Glomerular endothelial cell (primary cell): ENCODE measurements at places on chromosomes 1 and 21. TPM values are rescaled to one million over a fixed set of nuclear protein-coding genes. Genes with fewer than 3 reads are reported as not detected.
A peak's percentile ranks its signal among the peaks of the same experiment; 100 is the strongest.

DNA sequence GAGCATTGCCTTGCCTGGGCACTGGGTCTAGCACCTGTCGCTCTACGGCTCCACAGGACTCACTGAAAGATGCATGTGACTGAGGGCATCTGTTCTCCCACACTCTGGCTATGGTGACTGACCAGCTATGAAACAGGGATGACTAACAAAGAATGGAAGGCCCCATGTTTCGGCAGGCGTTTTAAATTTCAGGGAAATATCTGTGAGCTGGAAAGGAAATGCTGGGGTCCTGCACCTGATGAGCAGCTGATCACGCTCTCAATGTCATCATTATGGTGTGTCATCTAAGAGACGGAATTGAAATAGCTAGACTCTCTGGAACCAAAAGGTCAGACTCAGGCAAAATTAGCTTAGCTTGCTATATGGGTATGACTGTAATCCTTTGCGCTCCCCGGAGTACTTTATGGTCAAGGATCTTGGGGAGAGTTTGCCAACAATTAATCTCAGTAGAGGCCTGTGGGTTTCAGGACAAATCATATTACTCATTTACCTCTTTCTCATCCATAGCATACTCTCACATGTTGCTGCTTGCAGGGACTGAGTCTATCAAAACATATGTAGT, 24.5 kb upstream of the PALMD start:
- no peak for DNase-seq

- no peak for DNase-seq
Observed at GRCh38 chr21:37193676-37194075, 73.5 kb downstream of the VPS26C start.

DNA sequence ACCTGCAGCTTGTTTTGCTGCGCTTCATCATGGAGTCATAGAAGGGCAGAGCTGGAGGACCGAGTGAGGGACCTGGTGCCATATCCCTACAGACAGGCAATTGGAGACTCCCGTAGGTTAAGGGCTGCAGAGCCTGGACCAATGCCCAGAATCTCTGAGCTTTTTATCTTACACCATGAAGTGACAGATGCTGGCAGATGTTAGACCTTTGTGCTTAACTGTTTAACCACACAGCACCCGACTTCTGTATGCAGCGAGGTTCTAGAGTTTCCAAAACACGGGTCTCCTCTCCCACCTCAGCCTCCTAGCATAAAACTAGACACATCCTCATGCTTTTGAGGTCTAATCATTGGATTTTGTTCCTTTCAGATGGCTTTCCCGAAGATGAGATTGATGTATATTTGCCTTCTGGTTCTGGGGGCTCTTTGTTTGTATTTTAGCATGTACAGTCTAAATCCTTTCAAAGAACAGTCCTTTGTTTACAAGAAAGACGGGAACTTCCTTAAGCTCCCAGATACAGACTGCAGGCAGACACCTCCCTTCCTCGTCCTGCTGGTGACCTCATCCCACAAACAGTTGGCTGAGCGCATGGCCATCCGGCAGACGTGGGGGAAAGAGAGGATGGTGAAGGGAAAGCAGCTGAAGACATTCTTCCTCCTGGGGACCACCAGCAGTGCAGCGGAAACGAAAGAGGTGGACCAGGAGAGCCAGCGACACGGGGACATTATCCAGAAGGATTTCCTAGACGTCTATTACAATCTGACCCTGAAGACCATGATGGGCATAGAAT, 47.6 kb downstream of the B3GALT5 start:
- no peak for DNase-seq

DNA sequence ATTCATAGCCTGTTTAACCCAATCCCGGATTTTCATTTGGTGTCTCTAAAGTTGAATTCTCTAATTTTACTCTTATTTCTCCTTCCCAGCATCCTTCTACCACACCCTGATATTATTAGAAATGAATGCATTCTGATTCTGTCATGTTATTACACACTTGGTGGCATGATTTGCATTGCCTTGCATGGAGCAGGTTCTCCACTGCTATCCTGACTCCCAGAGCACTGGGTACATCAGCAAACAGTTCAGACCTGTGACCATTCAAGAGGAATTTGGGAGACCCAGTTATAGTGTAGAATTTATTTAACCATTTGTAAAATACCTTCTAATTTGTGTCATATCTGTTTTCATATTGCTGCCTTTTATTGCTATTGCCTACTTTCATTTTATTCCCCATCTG, 2.6 kb downstream of the LRRC8B start:
- no peak for DNase-seq

DNA sequence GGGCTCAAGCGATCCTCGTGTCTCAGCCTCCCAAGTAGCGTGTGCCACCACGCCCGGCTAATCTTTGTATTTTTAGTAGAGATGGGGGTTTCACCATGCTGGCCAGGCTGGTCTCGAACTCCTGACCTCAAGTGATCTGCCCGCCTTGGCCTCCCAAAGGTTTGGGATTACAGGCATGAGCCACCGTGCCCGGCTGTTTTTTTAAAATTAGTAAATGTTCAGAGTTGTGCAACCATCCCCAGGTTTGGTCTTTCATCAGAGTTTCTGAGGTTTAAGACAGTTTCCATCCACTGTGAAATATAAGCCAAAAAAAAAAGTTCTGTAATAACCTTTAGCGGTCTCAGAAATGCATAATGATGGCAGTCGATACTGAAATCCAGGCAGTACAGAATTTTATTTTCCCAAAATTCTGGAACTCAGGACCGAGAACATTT, 550 bp upstream of the SYT11 start:
- DNase-seq: no peak

- no peak for DNase-seq
Observed at GRCh38 chr1:157040802-157041201, 4.7 kb downstream of the ARHGEF11 start.

DNA sequence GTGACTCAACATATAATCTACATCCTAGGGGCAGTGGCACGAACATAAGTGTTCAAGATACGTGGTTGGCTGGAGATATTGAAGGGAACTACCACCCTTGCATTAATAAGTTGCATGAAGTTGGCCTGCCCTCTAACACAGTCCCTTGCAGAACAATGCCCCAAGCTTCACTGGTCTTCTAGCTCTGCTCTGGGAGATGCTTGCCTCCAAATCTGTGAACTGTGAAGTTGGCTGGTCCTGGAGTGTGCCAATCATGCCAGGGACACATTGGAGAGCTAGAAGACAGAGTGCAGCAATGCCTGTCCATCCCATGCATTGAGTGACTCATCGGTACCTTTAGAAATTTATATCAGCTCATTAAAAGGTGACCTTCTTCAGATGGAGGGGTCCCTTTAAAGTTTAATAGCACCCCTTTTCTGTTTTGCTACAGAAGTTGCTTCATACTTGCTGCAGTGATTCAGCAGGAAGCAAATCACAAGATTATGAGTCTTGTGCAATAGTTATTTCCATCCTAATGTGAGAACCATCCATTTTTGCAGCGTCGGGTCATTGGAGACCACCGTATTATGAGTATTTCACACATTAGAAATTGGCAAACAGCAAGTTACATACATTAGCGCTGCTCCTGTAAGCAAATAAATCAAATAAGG, 55.2 kb upstream of the KAZN start:
- no peak for DNase-seq

- no peak for DNase-seq
Observed at GRCh38 chr1:94031591-94031990, 89.4 kb downstream of the ABCA4 start.

DNA sequence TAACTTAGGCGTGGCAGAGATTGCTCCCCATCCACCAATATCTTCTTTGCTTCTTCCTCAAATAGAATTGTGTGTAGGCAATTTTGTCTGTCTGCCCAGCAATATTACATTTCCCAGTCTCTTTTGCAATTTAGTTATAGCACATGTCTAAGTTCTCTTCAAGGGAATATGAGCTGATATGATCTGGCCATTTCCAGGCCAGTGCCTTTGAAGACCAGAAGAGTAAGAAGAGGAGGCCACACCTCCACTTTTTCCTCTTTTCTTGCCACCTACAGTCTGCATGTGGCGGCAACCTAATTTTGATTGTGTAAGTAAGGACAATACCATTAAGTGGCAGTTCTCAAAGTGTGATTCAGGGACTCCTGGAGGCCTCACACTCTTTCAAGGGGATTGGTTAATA, 6.3 kb upstream of the RSBN1 start:
- no peak for DNase-seq

GRCh38 chr1:12594490-12594889, 23.5 kb downstream of the DHRS3 start:
- no peak for DNase-seq

- DNase-seq: peak; percentile 54
Observed at GRCh38 chr1:186828611-186829454, at the start of gene PLA2G4A. Gene PLA2G4A, plus strand, starts transcription at chr1:186828949. Its CDS starts 25,406 bp downstream, at chr1:186854355.

GRCh38 chr1:45409276-45409675, 69.0 kb upstream of the MUTYH start:
- no peak for DNase-seq

DNA sequence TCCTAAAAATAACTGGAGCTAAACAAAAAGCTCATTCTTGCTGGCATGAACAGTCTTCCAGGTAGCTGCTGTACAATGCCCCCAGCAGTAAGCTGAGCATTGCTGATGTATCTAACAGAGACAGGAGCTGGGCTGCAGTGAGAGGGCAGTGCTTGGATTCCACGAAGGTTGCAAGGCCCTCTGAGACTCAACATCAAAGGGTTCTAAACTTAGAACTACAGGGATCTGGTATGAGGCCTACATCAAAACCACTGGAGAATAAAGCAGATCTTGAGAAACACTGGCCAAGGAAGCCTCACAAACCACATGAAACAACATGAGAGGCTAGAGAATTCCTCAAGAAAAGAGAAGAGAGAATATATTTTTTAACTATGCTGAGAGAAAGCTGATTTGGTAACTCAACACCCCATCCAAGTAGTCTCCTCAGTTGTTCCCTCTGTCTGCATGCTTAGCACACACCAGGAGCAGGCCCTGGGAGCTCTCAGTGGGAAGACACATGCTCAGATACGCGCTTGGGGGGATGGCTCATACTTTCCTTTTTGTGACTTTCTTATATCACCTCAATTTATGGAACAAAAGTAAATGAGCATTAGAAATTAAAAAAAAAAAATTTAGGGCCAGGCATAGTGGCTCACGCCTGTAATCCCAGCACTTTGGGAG, 27.7 kb downstream of the DSTYK start:
- no peak for DNase-seq

GRCh38 chr1:41913014-41913413, 5.7 kb downstream of the HIVEP3 start:
- DNase-seq: no peak

GRCh38 chr1:198176179-198176578, 19.4 kb downstream of the NEK7 start:
- no peak for DNase-seq

- no peak for DNase-seq
Observed at GRCh38 chr1:185860311-185860710, 126.1 kb downstream of the HMCN1 start.

GRCh38 chr1:161238039-161238473, at the start of gene NR1I3:
Gene NR1I3, minus strand, starts transcription at chr1:161238203. Its CDS starts 1,638 bp downstream, at chr1:161236565.
- DNase-seq: no peak

GRCh38 chr1:76942549-76942948, 75.3 kb downstream of the ST6GALNAC5 start:
- DNase-seq: no peak

DNA sequence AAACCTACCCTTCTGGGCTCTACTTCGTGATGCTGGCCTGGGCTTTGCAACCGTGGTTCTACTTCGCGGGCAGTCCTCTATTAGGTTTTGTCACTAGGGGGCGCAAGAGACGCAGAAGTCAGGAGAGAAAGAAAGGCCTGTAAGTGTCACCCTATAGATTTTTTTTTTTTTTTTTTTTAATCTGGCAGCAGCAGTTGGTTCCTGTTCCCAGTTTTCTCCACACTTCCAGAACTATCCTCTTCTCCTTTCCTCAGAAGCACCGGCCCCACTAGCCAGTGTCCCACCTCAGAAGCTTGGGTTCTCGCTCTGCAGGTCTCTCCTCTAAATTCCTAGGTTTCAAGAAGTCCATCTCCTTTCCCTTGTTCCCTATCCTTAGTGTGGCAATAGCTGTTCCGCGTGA, 9.1 kb upstream of the LCE2D start:
- DNase-seq: no peak

- no peak for DNase-seq
Observed at GRCh38 chr1:26323382-26323781, 5.6 kb downstream of the CD52 start.

GRCh38 chr1:36644556-36644955, 161.8 kb upstream of the CSF3R start:
- DNase-seq: no peak

- no peak for DNase-seq
Observed at GRCh38 chr21:29403922-29404538, 105.3 kb downstream of the BACH1 start.

GRCh38 chr21:17793246-17794123, 25.7 kb downstream of the C21orf91 start:
- no peak for DNase-seq

DNA sequence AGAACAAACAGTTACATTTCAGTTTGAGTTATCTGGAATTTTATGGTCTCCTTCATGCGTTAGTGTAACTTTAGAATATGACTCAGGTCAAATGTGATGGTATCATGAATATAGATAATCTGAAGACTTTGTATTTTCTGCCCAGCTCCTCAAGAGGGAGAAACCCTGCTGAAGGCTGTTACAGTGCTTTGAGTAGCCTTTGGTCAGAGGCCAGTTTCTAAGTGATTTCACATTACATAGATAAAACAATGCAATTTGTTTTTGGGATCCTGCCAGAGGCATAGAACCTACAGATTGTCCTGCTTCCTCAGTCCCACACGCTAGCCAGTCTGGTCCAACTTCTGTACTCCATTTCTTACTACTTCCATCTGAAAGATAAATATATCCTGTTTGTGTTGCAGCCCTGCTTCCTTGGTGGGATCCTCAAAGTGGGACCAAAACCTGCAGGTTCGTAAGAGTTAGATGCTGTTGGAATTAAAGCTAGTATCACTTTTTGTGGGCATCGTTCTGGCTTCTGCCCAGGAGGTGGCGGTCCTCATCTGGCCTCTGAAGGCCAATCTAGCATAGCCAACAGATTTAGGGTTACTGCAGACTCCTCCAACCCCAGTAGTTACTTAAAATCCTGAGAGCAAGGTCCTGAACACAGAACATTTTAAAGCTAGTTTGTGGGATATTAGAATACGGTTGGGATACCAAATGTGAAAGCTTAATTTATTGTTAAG, 645.8 kb upstream of the USP24 start:
- no peak for DNase-seq

GRCh38 chr1:32111040-32111623, 3.3 kb downstream of the KPNA6 start:
- no peak for DNase-seq

MIB2 gene
- 56.8 and 81.2 TPM in 2 replicates for total RNA-seq

IFNAR1 gene
- 39.6 and 47.9 TPM in 2 replicates for total RNA-seq

TBX19 gene
- 1.1 and 1.2 TPM in 2 replicates for total RNA-seq

TGFB2 gene
- total RNA-seq: 16.9 and 48.7 TPM in 2 replicates

REN gene
- total RNA-seq: 0.10 and 0.29 TPM in 2 replicates

MYBPH gene
- not detected in 2 replicates for total RNA-seq

NBPF10 gene
- 0.15 and 0.47 TPM in 2 replicates for total RNA-seq

SLC25A33 gene
- 6.2 and 8.1 TPM in 2 replicates for total RNA-seq

SMPDL3B gene
- total RNA-seq: 1.8 TPM in 1 of 2 replicates, not detected in the other

PDPN gene
- 4.2 and 14.8 TPM in 2 replicates for total RNA-seq

TMEM240 gene
- 1.7 and 3.4 TPM in 2 replicates for total RNA-seq

OTUD3 gene
- 2.3 and 3.9 TPM in 2 replicates for total RNA-seq

CD160 gene
- total RNA-seq: not detected in 2 replicates
